B cell (primary cell): ENCODE measurements at places on chromosomes 2 and 18.

DNA sequence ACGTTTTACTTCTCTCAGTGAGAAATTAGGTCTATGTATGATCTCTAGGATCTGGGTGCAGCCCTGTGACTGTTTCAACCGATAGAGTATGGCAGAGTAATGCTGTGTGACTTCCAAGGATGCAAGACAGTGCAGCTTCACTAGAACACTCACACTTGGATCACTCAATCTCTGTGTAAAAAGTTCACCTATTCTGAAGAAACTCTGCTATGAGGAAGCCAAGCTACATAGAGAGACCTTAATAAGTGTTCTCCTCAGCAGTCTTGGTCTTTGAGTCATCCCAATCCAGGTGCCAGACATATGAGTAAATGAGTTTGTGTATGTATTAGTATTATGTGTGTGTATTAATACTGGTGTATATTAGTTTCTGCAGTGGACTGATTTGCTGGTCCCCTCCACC lies 335.0 kb downstream of the NR4A2 start:
- DNase-seq, result no peak

DNA sequence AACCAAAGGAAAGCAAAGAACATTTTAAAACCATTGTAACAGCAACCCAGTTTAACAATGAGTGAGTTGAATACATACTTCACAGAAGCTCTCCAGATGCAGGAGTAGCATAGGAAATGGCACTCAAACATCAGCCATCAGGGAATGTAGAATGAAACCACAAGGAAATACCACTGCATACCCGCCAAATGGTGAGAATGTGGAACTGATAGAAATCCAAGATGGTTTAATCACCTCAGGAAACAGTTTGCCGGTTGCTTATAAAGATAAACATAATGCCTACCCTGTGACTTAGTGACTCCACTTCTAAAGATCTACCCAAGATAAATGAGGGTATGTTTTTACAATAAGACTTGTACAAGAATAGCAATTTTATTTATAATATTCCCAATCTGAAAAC lies 132.0 kb downstream of the GALNT1 start:
- no peak for DNase-seq

GRCh38 chr2:26635401-26635800 lies 5.8 kb downstream of the CIB4 start:
- no peak for DNase-seq

GRCh38 chr2:45128580-45128997 lies 119.3 kb upstream of the SIX2 start:
- DNase-seq, result no peak

DNA sequence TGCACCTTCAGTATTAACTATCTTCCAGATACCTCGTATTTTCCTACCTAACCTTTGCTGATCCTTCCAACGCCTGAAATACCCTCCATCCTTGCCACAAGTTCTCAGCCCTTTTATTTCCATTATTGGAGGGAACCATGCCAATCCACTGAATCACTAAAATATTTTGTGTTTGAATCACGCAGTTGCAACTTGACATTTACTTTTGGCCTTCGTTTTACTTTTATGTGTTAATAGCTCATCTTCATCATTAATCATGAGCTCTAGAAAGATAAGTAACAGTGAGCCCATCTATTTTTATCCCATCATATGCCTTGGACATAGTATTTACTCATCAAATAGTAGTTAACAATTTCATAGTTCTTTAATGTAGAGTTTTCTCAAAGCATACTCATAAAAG lies 463.2 kb downstream of the THSD7B start:
- DNase-seq, result no peak

- no peak for DNase-seq
These were observed 406.6 kb upstream of the MMADHC start for GRCh38 chr2:149994057-149994728.

- no peak for DNase-seq
These were observed 271.6 kb downstream of the TDRD15 start for GRCh38 chr2:21395366-21395765.

DNA sequence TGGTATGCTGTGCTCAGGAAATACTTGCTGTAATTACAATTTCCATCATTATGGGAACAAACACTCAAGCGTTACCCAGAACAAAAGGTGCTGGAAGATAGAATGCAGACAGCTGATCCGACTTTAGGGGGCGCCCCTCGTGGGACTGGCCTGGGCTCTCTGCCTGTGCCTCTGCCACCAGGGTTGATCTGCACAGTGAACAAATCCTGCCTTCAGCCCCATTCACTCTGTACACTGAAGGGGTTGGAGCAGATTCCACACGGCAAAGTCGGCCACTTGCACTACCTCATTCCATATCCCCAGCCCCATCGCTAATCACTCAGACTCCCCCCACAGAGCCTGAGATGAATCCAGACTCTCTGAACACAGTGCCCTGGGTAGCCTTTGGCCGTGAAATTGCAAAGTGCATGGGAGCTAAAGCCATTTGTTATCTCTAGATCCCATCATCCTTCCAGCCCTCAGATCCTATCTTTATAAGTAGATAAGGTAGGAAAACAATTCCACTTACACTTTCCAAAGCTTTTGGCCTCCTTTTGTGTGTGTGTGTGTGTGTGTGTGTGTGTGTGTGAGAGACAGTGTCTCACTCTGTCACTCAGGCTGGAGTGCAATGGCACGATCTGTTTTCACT lies 69.3 kb downstream of the INPP5D start:
- DNase-seq, result no peak

- no peak for DNase-seq
These were observed 205.1 kb upstream of the FAM98A start for GRCh38 chr2:33804155-33804554.

DNA sequence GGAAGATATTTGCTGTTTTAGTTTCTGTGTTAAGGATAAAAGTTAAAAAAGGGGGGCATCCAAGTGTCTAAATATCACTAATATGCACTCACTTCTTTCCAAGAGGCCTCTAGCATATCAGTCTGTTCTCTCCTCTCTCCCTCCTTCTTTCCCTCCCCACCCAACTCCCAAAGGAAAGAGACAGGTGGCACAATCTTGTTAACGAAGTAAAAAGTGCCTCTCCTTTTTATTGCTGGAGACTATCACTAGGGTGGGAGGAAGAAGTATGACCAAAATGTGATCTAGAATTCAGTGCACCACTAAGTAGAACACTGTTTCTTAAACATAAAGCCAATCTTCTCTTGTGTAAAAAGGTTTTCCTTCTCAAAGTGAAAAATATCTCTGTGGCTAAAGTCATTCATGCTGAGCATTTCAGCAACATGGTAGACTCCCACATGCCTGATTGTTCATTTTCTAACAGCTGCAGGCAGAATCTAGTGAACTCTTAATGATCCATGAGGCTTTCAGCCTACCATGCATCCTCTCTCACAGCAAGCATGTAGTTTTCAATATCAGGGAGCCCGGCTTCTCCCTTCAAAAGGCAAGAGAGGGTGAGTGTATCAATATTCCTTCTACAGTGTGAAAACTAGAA lies 39.5 kb downstream of the RNU4ATAC start:
- DNase-seq, result no peak

DNA sequence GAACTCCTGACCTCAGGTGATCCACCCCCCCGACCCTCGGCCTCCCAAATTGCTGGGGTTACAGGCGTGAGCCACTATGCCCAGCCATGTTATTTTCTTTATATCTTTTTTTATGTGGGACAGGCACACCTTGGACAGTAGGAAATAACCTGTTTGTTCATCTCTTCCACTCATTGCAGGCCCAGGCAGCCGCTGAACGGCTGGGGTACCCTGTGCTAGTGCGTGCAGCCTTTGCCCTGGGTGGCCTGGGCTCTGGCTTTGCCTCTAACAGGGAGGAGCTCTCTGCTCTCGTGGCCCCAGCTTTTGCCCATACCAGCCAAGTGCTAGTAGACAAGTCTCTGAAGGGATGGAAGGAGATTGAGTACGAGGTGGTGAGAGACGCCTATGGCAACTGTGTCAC lies 8.4 kb downstream of the CAD start:
- no peak for DNase-seq

DNA sequence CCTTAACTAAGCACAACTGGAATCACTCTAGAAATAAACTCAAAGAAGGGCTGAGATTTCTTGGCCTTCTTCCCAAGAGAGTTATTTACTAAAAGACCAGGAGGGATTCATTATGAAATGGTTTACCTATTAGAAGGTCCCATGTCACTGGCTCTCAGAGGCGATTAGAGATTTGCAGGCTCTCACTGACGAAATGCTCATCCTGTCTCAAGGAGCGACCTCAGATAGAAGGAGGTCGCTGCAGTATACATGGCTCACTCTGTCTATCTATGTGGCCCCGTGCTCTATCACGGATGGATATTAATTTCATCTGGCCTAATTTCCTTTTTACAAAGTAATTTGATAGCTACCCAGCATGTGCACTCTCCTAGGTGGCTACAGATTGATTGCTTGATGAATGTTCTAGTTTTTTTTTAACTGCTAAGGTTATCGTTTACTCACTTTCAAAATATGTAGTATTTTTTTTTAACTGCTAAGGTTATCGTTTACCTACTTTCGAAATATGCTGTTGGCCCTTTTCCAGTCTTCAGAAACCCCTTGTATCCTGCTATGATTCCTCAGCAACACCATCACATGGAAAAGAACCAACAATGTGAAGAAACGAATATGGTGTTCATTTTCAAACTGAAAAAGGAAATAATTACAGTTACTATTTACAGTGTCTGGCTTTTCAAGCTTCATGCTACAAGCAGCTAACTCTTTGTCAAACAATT lies 9.1 kb downstream of the SMIM21 start:
- no peak for DNase-seq

DNA sequence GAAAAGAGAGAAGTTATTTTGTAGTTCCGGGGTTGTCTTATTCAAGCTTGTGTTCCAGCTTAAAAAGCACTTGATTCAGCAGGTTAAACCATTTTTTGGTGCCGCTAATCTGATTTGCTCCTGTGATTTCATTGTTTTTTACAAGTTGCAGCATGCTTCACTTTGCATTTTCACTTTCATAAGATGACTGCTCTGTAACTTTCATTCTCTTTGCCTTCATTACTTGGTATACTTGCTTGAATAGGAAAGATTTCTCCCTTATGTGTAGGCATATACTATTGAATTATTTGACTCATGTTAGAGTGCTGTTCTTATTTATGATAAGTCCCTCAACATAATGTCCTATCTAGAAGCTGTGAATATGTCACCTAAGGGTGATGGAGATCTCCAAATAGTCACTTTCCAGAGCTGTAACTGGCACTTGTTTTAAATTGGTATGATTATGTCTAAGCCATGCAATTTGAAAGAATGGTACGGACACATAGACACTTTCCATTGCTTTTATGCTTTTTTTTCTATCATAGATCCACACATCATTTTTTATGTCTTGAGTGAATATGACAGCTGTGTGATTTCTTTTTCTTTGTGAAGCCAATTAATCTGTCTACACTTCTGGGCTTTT lies 254.5 kb downstream of the DSEL start:
- no peak for DNase-seq

DNA sequence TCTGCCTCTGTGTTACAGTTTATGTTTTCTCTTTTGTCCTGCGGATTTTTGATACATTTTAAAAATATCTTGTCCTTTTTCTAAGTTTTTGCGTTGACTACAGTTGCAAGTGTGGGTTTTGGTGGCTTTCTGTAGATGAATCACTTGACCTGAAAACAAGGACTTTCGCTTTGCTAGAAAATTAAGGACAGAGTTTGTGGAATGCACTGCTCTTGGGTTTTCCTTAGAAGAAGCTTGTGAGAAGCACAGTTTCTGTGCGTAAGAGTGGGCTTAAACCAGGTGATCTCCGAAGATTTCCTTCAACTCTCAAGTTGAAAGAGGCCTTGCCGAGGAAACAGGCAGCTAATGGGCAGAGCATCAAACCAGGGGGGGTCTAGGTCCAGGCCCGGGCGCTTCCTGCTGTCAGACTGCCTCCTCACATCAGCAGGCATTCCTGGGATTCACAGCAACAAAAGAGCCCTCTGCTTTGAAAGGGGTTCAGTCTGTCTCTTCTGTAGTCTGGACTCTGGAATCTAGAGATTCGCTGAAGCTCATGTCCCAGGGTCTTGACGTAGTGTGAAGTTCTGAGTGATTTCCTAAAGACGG lies 17.3 kb downstream of the NCK2 start:
- no peak for DNase-seq

DNA sequence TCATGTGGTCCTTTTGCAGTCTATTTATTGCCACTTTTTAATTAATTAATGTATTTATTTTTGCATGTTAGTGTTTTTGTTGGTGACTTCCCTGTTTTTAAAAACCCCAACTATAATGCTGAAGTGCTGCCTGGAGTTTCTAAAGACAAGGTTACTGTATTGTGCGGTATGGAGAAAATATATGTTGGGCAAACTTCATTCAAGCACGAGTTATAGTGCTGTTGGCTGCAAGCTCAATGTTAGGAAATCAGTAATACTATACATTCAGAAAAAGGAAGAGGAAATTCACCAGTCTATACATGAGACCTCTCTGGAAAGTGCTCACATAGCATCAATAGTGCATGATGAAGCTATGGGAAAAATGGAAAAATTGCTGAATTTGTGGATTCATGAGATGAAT lies 15.4 kb upstream of the RBMS1 start:
- no peak for DNase-seq

DNA sequence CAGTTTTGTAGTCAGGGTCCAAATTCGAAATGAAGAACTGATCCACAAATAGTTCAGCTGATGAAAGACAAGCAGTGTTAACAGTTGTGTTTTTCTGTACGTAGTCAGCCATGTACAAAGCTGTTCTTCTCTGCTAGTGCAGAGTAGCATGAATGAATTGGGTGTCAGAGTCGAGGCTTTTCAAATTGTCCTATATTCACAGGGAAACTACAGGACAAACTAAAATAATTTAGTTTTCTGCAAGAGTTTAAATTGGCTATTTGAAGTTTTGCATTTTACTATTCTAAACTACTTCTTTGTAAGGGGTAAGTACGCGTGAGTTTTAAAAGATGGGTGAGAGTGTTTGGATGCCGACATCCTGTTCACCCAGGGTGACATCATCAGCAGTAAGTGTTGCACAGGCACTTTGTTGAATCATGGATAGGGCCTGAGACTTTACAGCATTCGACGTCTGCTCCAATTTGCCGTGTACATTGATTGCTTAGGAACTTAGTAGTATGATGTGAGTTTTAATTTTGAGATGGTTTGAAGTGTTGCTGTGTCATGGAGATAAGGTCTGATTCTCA lies 147.2 kb upstream of the NFATC1 start:
- DNase-seq, result no peak

DNA sequence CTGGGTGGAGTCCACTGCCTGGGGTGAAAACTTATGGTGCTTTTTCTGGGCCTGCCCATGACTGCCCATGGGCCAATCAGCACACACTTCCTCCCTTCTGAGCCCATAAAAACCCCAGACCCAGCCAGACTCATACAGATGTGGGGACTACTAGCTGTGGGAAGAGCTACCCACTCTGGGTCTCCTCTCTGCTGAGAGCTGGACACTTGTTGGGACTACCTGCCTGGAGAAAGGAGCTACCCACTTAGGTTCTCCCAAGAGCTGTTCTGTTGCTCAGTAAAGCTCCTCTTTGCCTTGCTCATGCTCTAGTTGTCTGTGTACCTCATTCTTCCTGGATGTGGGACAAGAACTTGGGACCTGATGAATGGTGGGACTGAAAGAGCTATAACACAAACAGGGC lies 119.6 kb upstream of the SLC38A11 start:
- DNase-seq, result no peak

- no peak for DNase-seq
These were observed 72.4 kb downstream of the ZAP70 start for GRCh38 chr2:97785818-97786217.

GRCh38 chr18:74139888-74140287 lies 7.7 kb downstream of the FBXO15 start:
- DNase-seq, result no peak

GRCh38 chr2:219022616-219023015 lies 18.7 kb downstream of the CFAP65 start:
- no peak for DNase-seq

GRCh38 chr2:71610671-71611070 lies 157.3 kb downstream of the DYSF start:
- no peak for DNase-seq

GRCh38 chr2:120525056-120526046 lies 179.4 kb downstream of the INHBB start:
- DNase-seq, result no peak
